ENCODE measurements at places on chromosomes 4 and X.

GRCh38 chrX:63751481-63751880, 33.5 kb downstream of the ARHGEF9 start:
- no peak for DNase-seq

DNA sequence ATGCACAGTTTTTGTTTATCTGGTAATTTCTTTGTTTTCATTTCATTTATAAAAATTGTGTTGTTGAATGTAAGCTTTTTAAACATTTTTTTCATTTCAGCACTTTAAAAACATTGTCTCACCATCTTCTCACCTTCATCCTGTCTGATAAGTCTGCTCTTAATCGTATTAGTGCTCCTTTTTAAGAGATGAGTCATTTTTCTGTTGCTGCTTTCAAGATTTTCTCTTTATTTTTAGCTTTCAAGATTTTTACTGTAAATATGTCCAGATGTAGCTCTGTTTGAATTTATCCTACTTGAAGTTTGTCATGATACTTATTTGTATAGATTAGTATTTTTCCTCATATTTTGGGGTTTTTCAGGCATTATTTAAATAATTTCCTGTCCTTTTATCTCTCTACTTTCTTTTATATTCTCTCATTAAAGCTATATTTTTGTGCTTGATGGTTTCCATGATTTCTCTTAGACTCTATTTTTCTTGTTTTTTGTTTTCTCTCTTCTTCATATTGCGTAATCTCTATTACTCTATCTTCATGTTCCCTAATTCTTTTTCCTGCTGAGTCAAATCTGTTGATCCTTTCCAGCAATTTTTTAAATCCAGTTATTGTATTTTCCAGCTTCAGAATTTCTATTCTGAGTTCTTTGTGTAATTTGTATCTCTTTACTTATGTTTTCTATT, 1400.4 kb upstream of the PCDH7 start:
- no peak for DNase-seq

DNA sequence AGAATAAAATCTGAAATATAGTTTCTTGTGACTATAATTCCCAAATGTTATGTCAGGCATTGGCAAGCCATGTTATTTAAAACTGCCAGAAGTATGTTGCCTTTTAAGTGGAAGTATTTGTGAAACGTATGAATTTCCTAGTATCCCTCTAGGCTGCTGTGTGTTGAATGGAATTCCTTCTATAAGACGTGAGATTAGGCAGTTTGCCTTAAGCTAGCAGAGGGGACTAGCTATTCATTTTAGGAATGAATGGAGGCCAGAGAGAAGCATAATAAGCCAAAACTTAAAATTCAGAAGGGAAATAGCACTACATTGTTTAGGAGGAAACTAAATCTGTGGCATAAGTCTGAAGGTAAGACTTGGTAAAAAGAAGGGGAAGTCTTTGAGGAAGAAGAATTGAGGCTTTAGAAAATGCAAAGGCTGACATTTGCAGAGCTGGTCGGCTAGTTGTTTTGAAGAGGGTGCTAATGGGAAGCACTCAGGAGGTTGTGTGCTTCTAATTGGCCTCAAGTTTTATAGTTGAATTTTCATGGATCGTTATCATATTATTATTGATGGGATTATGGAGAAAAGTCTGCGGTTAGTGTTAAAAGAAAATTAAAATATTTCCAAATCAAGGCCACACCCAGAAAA, 57.1 kb downstream of the TMEM131L start:
- DNase-seq = no peak

DNA sequence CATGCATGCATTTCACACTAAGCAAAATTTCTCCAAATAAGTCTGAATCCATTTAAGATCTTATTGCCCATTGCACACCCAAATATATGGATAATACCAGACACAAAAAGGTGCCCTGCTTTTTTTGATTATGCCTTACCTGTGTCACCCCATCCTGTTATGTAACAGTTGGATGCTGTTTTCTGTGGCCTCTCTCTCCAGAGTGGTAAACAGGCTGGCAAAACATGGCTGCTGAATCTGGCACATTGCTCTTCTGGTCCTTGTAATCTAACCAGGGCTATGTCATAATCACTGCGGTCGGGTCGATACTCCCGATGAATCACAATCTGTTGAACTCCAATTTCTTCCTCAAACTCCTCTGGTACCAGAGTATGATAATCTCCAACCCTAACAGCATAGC, 70.1 kb downstream of the PRSS12 start:
- DNase-seq = peak; percentile 89

DNA sequence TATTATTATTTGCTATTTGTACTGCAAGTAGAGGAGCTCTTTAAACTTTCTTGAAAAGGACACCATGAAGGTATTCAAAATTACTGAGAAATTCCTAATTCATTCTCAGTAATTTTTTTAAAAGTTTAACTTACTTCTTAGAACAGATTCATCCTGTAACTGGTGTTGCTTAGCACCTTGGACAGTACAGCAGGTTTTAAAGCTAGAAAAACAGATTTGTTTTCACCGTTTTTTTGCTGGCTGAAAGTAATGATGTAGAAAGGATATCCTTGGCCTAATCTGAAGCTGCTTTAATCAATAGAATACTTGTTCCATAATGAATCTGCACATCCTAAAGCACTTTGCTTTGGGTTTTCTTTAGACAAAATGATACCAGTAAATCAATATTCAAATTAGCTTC, 142.5 kb upstream of the TRAM1L1 start:
- no peak for DNase-seq

DNA sequence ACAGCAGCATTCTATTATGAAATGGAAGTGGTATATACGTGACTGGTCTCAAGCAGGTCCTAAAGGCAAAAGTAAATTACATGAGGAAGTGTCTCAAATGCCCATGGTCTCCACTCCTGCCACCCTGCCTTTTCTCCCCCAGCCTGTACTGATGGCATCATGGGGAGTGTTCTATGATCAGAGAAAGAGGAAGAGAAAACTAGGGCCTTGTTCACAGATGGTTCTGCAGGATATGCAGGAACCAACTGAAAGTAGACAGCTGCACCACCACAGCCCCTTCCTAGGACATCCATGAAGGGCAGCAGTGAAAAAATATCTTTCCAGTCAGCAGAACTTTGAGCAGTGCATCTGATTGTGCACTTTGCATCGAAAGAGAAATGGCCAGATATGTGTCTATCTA, 901.5 kb downstream of the ARAP2 start:
- DNase-seq = no peak

DNA sequence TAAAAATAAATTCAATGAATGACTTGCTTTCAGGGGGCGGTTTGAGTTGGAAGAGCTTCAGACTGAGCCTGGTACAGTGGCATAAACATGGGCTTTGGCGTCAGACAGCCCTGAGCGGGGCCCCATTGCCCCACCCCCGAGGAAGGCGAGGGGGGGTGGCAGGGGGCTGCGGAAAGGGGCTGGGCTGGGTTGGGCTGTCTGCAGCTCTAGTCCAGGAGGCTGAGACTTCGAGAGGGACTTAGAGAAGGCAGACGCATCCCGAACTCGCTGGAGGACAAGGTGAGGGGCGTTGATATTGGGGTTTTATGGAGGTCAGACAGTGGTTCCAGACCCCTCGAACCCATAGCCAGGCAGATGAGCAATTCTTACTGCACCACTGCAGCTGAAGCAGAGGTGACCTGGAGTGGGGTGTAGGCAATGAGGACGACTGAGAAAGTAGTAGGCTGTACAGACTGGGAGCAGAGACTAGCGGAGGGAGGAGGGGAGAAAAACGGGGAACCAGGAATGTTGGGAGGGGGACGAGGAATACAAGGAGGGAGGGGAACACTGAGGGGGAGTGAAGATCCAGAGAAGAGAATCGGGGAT, at the start of gene MAGED2:
Gene MAGED2 (plus strand): TSS at position 222 of the 585 bp plus-strand sequence. CDS start 1,587 bp downstream, outside the sequence.
- DNase-seq = peak; percentile 33

DNA sequence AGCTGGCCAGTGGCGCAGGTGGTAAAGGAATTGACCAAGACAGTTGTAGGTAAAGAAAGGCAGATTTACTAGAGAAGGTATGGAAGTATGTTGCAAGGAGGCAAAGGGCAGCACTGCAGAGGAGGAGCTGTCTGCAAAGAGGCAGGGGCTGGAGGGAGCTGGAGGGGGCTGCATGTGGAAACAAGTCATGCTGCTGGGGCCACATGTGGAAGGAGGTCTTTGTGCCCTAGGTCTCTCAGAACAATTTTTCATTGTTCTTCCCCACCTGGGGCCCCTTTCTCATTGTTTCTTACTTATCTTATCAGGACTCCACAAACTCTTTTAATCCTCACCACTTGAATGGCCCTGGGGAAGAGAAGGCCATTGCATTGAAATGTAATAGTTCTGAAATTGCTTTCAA, 144.8 kb upstream of the PLAC1 start:
- no peak for DNase-seq

GRCh38 chrX:53594354-53594753, 92.2 kb downstream of the HUWE1 start:
- DNase-seq = peak; percentile 74

DNA sequence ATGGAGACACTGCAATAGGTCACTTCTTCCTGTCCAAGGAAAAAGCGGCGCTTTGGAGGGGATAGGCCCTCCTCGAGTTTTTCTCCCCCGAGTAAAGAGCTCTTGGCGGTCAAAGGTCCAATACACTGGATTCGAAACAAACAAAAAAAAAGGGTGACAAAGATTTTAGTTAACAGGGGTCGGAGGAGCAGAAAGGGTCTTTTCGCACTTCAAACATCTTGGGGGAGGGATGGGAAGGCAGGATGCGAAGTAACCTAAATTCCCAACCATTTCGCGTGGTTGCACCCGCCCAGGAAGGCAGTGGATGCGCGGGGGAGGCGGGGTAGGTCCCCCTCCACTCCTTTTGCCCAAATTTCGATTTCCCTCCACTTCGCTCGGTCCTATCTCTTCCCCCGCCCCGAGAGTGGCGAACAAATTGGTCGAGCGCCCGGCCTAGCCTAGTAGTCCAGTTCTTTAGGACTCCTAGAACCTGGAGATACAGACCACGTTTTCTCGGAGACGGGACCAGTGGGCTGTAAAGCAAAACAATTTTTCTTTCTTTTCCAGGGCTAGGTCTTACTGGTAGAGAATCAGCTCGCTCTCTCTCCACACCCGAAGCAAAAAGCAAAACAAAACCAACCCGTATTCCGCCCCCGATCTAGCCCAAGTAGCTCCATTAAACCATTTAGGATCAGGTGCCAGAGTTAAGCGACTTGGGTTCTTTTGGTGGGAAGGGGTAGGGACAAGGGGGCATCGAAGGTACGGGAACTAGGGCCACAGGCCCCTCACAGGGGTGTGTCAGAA, 2.0 kb upstream of the STAG2 start:
- DNase-seq = peak; percentile 34

GRCh38 chrX:71911731-71912050, 1.0 kb downstream of the NHSL2 start:
- no peak for DNase-seq

DNA sequence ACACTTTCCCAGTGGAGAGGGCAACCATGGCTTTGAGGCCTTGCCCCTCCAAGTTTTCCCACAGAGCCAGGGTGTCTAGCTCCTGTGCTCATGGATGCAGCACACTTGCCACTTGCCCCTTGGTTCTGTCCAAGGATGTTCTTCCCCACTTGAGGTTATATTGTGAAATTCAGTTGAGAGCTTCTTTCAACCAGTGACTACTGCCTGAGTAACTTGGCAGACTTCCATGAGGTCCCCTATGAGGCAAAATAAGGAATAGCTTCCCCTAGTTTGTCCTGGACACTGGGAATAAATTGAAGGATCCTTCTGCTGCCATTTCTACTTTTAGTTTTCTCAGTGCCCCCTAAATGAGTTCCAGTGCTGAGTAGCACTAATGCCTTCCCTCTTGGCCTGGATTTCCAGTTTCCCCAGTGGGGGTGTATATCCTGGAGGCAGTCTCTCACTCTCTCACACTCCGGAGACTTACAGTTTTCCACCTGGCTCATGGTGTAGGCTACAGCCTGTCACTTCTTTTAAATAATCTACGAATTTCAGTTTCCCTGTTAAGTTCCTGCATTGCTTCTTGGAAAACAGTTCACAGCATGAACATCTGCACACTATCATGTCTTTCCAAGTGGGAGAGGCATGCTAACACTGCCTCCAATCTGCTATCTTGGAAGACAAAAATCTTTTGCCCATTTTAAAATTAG, 36.4 kb upstream of the ADH4 start:
- DNase-seq = peak; percentile 60

GRCh38 chr4:178937130-178937529, 1494.9 kb upstream of the AGA start:
- no peak for DNase-seq

DNA sequence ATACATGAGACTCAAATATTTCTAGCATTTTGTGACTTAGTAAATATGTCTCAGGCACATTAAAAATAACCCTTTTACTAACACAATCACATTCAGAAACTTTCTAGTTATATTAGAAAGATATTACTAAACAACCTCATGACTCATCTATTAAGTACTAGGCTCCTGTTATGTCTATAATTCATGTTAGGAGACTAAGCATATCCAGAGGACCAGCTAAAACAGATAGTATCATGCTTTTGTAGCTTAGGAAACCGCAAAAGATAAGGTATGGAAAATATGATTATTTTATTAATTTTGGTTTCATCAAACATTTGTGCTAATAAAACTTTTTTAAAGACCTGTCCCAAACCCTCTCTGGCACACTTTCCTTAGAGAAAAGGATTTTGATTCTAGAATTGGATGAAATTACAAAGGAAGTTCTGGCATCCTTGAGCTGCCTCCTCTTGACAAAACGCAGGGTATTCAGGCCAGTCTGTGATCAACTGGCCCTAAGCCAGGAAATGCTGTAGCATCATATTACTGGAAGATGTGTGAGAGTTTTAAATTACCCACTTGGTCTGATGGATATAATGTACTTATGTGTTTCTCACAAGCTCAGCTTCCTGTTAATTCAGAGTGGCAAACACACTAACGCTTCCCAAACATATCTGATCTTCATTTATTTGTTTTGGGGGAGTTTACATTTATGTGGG, 60.4 kb downstream of the NRK start:
- peak; percentile 77 for DNase-seq

- DNase-seq = no peak
These were observed 975.2 kb downstream of the FSTL5 start for GRCh38 chr4:161188578-161188977.

GRCh38 chr4:67699603-67700002, 1.4 kb downstream of the UBA6 start:
- DNase-seq = no peak

- DNase-seq = peak; percentile 76
These were observed 69.2 kb upstream of the MAML3 start for GRCh38 chr4:140223056-140223810.

DNA sequence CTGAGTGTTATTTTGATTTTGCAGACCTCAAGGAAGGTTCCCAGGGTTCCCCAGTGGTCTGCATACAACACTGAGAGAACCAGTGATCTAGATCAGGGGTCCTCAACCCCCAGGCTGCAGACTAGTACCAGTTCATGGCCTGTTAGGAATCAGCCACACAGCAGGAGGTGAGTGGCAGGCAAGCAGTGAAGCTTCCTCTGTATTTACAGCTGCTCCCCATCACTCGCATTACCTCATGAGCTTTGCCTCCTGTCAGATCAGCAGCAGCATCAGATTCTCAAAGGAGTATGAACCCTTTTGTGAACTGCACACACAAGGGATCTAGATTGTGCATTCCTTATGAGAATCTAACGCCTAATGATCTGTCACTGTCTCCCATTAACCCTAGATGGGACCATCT, 28.5 kb downstream of the EDNRA start:
- no peak for DNase-seq

DNA sequence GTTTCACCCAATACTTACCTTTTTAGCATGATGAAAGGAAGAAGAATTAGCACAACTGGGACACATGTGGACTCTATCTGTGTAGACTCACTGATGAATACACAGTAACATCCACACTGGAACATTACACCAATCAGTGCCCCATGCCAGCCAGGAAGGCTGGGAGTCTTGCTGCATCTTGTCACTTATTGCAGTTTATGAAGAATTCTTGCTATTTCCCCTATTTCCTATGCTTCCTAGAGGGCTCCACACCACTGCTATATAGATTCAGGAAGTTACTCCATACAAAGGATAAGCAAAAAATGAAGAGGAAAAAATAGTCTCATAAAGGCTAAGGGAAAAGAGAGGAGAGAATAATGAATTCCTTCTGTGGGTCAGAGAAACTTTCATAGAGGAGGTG, 201.0 kb downstream of the CAMK2D start:
- DNase-seq = peak; percentile 29

Measured in iris pigment epithelial cell (primary cell).